ENCODE measurements at places on chromosomes 5 and 9.

DNA sequence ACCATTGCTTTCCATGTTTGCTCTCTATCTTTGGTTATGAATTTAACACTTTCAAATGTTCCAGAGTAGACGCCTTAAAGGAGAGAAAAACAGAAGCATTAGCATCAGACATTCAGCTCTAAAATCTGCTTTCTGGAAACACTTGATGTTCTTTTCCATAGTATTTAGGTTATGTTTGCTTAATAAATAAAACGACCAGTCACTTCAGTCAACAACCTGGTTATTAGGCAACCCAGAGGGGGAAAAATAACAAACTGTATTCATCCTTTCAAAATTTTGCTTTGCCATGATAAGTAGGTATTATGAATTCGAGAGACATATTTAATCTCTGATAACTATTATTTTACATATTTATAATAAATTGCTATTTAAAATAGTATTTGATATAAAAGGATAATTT, 1044.7 kb downstream of the CDH9 start:
- no peak for DNase-seq

DNA sequence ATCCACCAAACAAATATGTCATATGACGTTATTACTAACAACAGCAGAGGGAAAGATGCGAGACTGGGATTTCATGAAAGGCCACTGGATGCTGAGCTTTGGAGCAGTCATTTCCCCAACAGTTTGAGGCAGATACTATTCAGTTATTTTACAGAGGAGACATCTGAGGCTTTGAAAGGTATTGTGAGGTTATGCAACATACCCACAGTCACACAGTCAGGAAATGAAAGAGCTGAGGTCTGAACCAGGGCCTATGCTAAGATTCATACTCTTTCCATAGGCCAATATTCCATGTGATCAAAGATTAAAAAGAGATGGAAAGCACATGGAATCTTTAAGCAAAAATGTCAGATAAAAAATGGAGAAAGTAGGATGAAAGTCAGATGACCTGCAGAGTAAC, 63.0 kb downstream of the LPAR1 start:
- no peak for DNase-seq

GRCh38 chr9:133533857-133534256, 647 bp upstream of the ADAMTSL2 start:
- no peak for DNase-seq

GRCh38 chr9:136552117-136552703, 6.4 kb upstream of the NOTCH1 start:
- DNase-seq = peak; percentile 82

DNA sequence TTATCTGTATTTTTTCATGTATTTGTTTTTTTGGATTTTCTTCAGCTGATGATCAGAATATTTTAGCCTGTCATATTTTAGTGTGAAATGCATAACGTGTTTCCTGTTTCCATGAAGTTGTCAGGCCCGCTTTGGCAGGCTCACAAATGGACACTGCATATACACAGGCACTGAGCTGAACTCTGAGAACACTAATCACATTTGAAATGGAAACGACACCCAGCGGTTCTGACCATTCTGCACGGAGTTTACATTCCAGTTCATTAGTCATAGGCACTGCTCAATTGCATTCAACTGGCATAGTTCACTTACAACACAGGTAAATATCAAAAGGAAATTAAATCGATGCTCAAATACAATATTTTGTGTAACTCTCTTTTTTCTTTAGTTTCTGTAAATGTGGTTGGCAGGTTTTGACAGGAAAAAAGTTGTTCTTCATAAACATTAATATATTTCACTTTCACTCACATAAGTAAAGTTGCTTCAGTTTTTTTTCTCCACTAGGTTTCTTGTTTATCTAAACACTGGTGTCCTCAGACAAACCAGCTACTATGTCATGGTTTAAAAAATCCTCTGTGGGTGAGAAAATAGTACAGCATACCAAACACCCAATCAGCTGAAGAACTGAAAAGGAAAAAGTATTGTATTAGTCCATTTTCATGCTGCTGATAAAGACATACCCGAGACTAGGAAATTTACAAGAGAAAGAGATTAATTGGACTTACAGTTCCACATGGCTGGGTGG, 559.0 kb upstream of the DAP start:
- DNase-seq = no peak

DNA sequence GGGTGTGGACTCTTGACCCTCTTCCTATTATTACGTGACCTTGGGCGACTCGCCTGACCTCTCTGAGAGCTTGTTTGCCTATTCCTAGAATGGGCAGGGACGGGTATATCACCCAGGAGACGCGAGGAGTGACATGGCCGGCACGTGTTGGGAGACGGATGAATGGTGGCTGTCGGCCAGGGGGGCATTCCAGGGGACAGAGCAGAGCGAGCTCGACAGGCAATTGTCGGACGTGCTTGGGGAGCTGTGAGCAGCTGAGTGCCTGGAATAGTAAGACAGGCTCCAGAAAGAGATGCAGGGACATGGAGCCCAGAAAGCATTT, 29.3 kb upstream of the UNC5A start:
- DNase-seq = no peak

GRCh38 chr5:58857609-58858008, 274.7 kb downstream of the RAB3C start:
- no peak for DNase-seq

DNA sequence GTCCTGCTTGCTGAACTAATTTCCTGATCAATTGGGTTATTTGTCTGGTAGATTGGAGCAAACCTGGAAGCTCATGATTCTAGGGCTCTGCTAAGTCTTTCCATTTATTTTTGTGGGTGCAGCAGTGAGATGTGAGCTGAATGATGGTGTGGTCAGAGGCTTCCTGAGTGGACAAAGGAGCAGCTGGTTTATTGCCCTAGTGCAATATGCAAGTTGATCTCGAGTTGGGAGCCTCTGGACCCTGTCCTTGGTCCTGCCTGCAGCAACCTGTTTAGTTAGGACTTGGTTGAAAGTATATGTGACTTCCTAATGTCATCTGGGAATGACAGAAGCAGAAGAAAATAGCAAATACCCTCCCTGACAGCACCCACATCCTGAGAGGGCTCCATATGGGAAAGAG, 4.2 kb upstream of the UNC5A start:
- no peak for DNase-seq

DNA sequence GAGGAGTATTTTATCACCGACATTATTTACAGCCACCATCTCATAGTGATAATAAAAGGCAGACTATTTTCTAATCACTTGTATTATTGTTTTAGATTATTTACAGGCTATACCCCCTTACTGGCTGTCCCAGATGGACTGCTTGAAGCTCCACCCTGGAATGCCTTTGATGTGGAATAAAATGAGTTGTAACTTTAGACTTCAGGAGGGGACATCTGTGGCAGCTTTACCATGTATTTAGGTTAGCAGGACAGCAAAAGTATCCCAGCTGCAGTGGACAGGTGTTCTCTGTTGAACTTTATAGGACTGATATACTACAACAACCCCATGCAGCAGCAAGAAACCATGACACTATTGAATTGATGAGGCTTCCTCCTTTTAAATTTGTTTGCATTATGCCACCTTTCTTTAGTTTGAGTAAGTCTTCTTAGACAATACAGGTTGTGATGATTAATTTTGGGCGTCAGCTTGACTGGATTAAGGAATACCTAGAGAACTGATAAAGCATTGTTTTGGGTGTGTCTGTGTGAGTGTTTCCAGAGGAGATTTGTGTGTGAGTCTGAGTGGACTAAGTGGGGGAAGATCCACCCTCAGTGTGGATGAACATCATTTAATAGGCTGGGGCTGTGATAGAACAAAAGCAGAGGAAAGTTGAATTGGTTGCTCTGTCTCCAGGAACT, 29.2 kb upstream of the C9orf57 start:
- no peak for DNase-seq

- DNase-seq = peak; percentile 45
These were observed 437.1 kb upstream of the TLE4 start for GRCh38 chr9:79134654-79135053.

- DNase-seq = no peak
These were observed 18.1 kb upstream of the CCDC125 start for GRCh38 chr5:69350664-69351063.

- no peak for DNase-seq
These were observed 16.9 kb downstream of the OR2V2 start for GRCh38 chr5:181164076-181164952.

DNA sequence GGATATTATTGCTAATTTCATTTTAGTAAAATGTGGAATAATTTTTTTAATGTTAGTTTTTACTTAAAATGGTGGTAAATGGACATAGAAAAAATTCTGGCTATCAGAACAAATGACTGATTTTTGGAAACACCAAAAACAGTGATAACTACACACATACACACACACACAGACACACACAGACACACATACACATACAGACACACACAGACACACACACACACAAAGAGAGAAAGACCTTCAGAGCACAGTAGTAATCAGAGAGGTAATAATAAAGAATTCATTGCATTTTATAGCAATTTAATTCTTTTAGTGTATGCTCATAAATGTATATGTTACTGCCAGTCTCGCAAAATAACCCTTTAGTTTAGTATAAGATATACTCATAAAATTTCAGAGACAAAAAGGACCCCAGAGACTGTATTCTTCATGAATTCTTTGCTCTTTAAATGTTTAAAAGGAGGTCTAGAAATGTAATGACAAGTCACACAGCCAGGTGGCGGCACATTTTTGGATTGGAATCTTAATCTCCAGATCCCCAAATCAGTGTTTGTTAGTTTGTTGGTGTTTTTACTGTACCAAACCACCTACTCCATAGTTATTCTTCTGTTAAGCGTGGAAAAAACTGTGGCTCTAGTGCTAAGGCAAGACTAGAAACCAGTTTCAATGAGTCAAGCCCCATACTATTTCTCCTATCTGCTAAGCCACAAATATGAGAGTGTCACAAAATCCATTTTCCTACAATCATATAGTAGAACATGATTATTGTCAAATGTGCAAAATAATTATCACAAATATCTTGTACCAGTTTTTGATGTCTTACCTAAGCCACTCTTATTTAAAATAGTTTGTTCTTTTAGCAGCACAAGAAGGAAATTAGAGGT, 109.9 kb downstream of the EDIL3 start:
- no peak for DNase-seq

DNA sequence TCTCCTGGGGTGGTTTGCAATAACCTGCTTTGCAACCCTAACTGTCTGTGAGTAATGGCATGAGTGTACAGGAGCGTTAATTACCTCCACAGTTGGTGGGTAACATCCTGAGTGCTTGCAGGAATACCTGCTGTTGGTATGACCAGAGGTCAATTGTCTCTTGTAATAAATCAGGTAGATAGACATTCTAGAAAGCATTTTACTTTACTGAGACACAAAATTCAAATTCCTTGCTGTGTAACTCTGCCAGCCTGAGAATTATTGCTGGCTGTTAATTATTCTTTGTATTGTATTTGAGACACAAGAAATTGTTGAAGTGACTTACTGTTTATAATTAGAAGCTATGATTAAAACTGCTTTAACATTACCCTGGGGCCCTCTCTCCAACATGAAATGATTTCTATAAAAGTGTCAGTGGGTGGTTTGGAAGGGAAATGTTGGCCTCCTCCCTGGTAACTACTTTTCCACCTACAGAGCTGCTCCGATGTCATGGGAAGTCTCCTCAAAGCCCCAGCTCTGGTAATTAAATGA, 150.8 kb upstream of the ADCY2 start:
- DNase-seq = no peak

- no peak for DNase-seq
These were observed 157.4 kb downstream of the TTLL11 start for GRCh38 chr9:121935739-121936138.

DNA sequence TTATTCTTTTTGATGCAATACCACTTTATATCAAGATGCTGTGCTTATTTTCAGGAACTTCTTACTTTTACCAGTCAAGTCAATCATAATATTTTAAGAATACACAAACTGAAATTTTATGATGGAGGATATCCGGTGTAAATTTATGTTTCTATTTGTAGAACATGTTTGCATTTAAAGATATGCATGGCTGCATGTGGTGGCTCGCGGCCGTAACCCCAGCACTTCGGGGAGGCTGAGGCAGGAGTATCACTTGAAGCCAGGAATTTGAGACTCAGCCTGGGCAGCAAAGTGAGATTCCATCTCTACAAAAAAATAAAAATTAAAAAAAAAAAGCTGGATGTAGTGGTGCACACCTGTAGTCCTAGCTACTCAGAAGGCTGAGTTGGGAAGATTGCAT, 73.5 kb upstream of the ALDH1A1 start:
- DNase-seq = no peak

GRCh38 chr5:122062205-122062604, 15.9 kb downstream of the LOX start:
- DNase-seq = no peak

GRCh38 chr9:92378865-92379560, 25.4 kb downstream of the OGN start:
- no peak for DNase-seq

DNA sequence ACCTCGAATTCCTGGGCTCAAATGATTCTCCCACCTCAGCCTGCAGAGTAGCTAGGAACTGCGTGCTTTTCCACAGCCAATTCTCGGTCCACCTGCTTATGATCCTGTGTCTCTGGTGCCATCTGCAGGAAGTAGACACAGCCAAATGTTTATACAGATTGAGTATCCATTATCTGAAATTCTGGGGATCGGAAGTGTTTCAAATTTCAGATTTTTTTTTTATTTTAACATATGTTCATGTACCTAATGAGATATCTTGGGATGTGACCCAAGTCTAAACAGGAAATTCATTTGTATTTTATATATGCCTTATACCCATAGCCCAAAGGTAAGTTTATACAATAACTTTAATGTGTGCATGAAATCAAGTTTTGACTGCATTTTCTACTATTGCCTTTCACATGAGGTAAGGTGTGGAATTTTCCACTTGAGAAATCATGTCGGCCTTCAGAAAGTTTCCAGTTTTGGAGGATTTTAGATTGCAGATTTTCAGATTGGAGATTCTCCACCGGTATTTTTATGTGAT, 89.5 kb downstream of the ESM1 start:
- no peak for DNase-seq

- DNase-seq = no peak
These were observed 146.6 kb downstream of the PIP5K1B start for GRCh38 chr9:68851657-68852056.

DNA sequence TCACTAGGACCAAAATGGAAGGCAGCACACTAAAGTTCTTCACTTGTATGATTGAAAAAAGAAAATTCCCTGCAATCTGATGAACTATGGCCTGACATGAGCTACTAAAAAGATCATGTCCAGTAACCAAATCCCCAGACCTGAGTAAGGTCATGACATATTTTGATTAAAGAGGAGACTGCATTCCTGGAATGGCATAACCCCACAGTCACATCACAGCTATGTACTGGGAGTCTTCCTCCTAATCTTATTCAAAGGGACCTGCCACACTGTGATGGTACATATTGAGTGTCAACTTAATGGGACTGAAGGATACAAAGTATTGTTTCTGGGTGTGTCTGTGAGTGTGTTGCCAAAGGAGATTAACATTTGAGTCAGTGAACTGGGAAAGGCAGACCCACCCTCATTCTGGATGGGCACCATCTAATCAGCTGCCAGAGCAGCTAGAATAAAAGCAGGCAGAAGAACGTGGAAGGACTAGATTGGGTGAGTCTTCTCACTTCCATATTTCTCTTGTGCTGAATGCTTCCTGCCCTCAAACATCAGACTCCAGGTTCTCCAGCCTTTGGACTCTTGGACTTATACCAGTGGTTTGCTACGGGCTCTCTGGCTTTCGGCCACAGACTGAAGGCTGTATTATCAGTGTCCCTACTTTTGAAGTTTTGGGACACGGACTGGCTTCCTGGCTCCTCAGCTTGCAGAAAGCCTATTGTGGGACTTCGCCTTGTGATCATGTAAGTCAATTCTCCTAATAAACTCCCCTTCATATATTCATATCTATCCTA, 345.0 kb downstream of the TMEM38B start:
- DNase-seq = no peak

Measured in GM04503 (cell line).